ENCODE measurements at places on chromosomes 2 and 18. TPM values are rescaled to one million over a fixed set of nuclear protein-coding genes. Genes with fewer than 3 reads are reported as not detected.

DNA sequence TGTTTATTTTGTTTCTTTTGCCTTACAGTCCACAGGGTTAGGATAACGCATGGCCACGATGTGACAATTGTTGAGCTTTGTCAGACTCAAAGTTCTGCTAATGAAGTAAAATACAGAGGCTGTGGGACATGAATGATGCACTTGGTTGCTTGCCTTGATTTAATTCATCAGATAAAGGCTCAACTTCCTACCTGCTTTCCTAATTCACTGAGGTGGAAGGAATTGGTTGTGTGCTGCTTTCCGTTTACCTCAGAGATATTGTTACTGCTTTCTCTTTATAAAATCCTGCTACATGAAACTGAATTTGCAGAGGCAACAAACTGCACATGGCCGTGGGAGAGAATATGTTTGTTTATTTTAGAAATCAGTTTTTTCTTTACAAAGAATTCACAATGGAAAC lies 6.6 kb downstream of the RIT2 start:
- no peak for DNase-seq

- no peak for DNase-seq
These were observed 27.0 kb downstream of the SKA1 start for GRCh38 chr18:50401888-50402287.

- no peak for DNase-seq
These were observed 632.4 kb upstream of the SLC8A1 start for GRCh38 chr2:41084321-41084720.

DNA sequence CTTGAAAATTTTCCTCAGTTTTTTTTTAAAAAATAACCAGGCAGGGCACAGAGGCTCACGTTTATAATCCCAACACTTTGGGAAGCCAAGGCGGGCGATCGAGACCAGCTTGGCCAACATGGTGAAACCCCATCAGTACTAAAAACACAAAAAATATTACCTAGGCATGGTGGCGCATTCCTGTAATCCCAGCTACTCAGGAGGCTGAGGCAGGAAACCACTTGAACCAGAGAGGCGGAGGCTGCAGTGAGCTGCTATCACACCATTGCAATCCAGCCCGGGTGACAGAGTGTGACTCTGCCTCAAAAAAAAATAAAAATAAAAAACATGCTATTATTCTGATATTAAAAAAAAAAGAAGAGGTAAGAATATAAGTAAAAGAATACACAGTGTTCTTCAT lies 191.0 kb downstream of the ZEB2 start:
- DNase-seq = no peak

- DNase-seq = no peak
These were observed 131.3 kb downstream of the EN1 start for GRCh38 chr2:118716102-118716501.

The GNAL gene
- polyA plus RNA-seq = 4.9 TPM

The MYL1 gene
- polyA plus RNA-seq = not detected

The LGALSL gene
- 41.8 TPM for polyA plus RNA-seq

The TUBA3D gene
- polyA plus RNA-seq = 2.0 TPM

The IGFBP5 gene
- 251 TPM for polyA plus RNA-seq
